ENCODE measurements at places on chromosomes 5 and 9.

- no peak for DNase-seq
Observed at GRCh38 chr5:110087829-110088228, 398.1 kb downstream of the MAN2A1 start.

GRCh38 chr5:106451998-106452397 lies 1218.7 kb downstream of the EFNA5 start:
- no peak for DNase-seq

- DNase-seq = no peak
Observed at GRCh38 chr5:88888848-88889188, 5.8 kb upstream of the MEF2C start.

DNA sequence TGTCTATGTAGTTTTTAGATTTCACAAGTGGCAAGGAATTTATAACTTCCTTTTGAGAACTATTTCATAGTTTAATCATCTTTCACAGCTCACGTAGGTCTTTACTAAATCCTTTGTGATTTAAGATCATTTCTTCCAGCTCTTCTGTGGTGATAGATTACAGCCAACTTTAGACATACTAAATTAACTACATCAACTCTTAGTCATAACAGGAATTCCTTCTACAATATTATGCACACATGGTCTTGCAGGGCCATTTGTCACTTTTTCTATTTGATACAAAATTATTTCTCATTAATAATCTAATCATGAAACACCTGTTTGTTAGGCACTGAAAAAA lies 208.4 kb downstream of the PDE4D start:
- DNase-seq = no peak

- DNase-seq = no peak
Observed at GRCh38 chr5:74627646-74628279, 12.8 kb downstream of the ENC1 start.

DNA sequence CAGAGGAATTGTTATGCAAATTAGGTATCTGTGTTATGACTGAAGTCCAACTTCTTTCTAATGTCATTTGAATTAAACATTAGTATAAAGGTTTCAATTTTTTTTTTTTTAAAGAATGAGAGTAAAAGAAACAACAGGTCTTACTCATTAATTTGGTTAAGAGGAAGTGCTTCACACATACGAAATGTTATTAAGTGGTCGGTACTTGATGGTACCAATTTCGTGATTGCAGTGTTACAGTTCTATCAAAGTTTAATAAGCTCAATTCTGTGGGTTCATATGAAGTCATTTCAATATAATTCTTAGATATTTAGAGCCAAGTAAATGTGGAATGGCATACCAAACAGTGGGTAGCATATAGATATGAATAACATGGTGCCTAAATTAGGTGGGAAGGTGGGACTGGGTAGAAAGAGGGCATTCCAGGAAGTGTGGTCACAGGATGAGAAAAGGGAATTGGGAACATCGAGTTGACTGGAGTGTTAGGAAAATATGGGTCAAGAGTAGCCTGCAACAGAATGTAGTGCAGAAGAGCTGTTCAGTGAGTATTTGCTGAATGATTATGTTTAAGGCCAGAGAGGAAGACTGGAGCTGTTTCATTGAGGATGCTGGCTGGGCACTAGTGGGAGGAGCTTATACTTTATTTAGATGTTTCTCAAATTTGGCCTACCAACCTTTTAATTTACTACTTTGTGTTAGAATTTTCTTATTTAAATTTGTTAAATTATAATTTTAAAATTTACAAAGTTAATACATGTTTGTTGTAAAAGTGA lies 34.1 kb upstream of the DHFR start:
- no peak for DNase-seq

GRCh38 chr9:118215549-118215948 lies 511.3 kb downstream of the TLR4 start:
- peak; percentile 13 for DNase-seq

- DNase-seq = peak; percentile 37
Observed at GRCh38 chr9:135906291-135907005, 898 bp downstream of the CAMSAP1 start.

GRCh38 chr5:125153231-125153630 lies 406.8 kb upstream of the ZNF608 start:
- no peak for DNase-seq
